ENCODE measurements at places on chromosomes 7 and 10.

GRCh38 chr7:20374399-20374798, 43.7 kb downstream of the ITGB8 start:
- no peak for ATAC-seq

DNA sequence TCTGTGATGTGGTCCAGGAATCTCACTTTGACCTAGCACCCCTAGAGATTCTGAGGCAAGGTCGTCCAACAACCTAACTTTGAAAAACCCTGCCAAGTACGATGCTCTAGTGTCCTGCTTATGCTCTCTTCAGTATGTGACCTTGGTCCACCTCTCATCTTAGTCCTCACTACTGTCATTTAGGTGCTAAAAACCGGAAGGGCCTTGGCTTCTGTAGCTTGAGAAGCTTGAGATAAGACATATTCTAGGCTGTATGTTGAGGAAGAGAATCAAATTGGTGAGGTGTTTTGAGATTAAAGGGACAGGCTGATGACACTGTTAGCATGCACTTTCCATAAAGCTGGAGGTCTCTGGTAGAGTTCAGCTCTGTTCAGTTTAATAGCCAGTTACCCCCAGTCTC, 57.0 kb upstream of the MTPN start:
- ATAC-seq, result no peak

DNA sequence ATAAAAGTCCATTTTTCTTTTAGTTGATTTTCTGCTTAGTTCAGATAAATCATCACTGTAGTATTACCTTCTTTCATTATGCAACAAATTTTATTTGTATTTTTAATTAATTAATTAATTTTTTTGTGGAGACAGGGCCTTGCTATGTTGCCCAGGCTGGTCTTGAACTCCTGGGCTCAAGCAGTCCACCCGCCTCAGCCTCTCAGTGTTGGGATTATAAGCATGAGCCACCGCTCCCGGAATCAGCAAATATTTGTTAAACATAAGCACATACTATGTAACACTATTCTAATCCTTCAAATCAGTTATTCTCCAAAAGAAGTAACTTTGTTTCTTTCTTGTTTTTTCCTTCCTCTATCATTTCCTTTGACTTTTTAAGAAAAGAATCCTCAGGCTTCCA, 584.8 kb upstream of the ANKRD30A start:
- no peak for ATAC-seq

GRCh38 chr10:124524991-124525653, 63.5 kb downstream of the LHPP start:
- ATAC-seq, result no peak

DNA sequence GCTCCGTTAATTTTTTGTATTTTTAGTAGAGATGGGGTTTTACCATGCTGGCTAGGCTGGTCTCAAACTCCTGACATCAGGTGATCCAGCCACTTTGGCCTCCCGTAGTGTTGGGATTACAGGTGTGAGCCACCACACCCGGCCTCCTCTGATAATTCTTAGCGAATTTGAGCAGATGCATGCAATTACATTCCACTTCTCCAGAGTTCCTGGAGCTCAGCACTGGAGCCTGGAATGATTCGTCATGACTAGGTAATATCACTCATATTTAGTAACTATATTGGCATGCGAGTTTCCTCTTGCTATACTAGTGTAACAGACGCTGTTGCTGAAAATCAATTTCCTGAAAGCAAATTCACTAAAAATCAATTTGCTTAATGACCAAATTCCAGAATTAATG, 86.8 kb downstream of the MKX start:
- ATAC-seq, result no peak

Measured in activated T-helper 17 cell treated with anti-CD3 and anti-CD28 coated beads, Interleukin-2, amount 50 U/mL, for 72 hours (primary cell).